IgD-negative memory B cell (primary cell): ENCODE measurements at places on chromosomes 7 and 10. TPM values are rescaled to one million over a fixed set of nuclear protein-coding genes. Genes with fewer than 3 reads are reported as not detected.

Gene PIK3CG
- 27.7 TPM for polyA plus RNA-seq

Gene LIPK
- polyA plus RNA-seq, result not detected

Gene GSTO2
- 0.90 TPM for polyA plus RNA-seq

Gene ZCWPW1
- 12.1 TPM for polyA plus RNA-seq

Gene MSANTD7
- 6.0 TPM for polyA plus RNA-seq

Gene IFIT3
- polyA plus RNA-seq, result 16.9 TPM

Gene FEZF1
- polyA plus RNA-seq, result not detected

Gene SP8
- polyA plus RNA-seq, result not detected

Gene NPSR1
- not detected for polyA plus RNA-seq

Gene TYW1B
- 3.6 TPM for polyA plus RNA-seq

Gene ABCC2
- polyA plus RNA-seq, result 0.33 TPM

Gene CACNB2
- 0.79 TPM for polyA plus RNA-seq

Gene ANXA8L1
- not detected for polyA plus RNA-seq

Gene PDLIM1
- 357 TPM for polyA plus RNA-seq

Gene ASB13
- 6.6 TPM for polyA plus RNA-seq

Gene COBL
- not detected for polyA plus RNA-seq

Gene SYT15
- 0.45 TPM for polyA plus RNA-seq

Gene PWWP2B
- polyA plus RNA-seq, result 9.0 TPM

Gene PLEKHS1
- not detected for polyA plus RNA-seq

Gene GRM3
- polyA plus RNA-seq, result not detected

Gene TMEM176B
- polyA plus RNA-seq, result 2.4 TPM

Gene OGDHL
- polyA plus RNA-seq, result not detected

Gene SPDYE1
- 0.10 TPM for polyA plus RNA-seq

Gene GGCT
- polyA plus RNA-seq, result 25.4 TPM

Gene FXYD4
- not detected for polyA plus RNA-seq

Gene TAS2R41
- not detected for polyA plus RNA-seq

Gene NME8
- polyA plus RNA-seq, result not detected

Gene MLXIPL
- not detected for polyA plus RNA-seq

Gene CALML5
- polyA plus RNA-seq, result not detected

Gene SHH
- polyA plus RNA-seq, result not detected

Gene HOXA10
- 0.70 TPM for polyA plus RNA-seq

Gene SEC61G
- polyA plus RNA-seq, result 178 TPM

Gene FAM13C
- not detected for polyA plus RNA-seq

Gene LIPN
- polyA plus RNA-seq, result 0.31 TPM

Gene PALD1
- polyA plus RNA-seq, result 0.08 TPM

Gene CNPY1
- polyA plus RNA-seq, result not detected

Gene RAMP3
- polyA plus RNA-seq, result not detected

Gene YAE1
- polyA plus RNA-seq, result 11.5 TPM

Gene PNLIPRP3
- polyA plus RNA-seq, result not detected

Gene SPAG6
- not detected for polyA plus RNA-seq

Gene CFTR
- not detected for polyA plus RNA-seq
